ENCODE measurements at places on chromosomes 13 and 19.

- DNase-seq: no peak
Measured at GRCh38 chr13:32722340-32722739, 136.1 kb downstream of the PDS5B start.

DNA sequence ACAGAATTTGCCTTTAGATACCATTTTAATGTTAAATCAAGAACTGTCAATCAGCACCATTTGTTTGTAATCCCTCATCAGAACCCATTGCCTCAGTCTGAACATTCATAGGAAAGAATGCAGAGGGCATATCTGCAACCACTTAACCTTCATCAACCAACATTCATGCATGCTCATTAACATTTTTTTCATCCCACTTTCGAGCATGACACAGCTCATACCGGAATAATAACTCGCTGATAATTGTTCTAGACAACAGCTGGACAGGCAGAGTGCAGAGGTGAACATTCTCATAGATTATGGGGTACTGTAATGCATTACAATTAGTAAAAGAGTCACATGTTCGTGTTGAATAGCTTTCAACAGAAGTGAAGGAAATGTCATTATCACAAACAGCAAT is 216.8 kb downstream of the DIAPH3 start:
- no peak for DNase-seq

- no peak for DNase-seq
Measured at GRCh38 chr19:4580961-4581665, 21.6 kb upstream of the SEMA6B start.

- no peak for DNase-seq
Measured at GRCh38 chr19:47107202-47107952, 6.2 kb downstream of the ZC3H4 start.

- DNase-seq: no peak
Measured at GRCh38 chr19:5988517-5989387, 10.8 kb upstream of the RANBP3 start.

GRCh38 chr19:55261671-55262126 is 2.9 kb upstream of the PPP6R1 start:
- DNase-seq: peak; percentile 37

GRCh38 chr19:6988257-6988656 is 33.0 kb downstream of the MBD3L2B start:
- DNase-seq: no peak

GRCh38 chr13:27621116-27621365 is 651 bp upstream of the POLR1D start:
- DNase-seq: no peak

DNA sequence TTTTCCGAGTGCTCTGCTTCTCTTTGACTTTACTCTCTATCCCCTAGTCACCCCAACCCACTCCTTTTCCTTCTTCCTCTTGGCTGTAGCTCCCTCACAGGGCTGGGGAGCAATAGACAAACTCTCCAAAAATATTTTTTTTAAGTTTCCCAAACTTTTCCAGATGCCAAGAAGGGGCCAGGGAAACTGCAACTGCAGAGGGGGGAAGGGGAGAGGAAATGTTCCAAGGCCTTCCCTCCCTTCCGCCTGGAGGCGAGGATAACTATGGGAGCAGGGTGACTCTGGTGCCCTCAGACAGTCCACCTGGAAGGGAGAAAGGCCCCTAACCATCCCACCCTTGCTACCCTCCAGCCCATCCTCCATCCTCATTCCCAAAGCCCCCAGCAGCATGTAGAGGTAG is 49.4 kb downstream of the LYL1 start:
- no peak for DNase-seq

DNA sequence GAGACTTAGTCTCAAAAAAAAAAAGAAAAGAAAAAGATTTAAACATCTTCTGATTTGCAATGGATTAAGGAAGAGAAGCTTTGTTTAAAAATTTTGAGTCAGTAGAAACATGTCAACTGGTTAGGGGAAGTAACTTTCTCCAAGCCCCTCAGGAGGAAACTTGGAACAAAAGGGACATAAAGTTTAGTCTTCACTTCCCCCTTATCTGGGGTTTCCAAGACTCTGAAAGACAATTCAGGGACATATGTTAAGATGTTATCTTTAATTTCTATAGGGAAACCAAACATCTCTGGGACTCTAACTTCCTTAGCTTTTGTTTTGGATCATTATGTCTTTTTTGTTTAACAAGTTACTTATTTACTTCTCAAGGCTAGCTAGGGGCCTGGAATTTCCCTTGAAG is 20.1 kb upstream of the MRI1 start:
- DNase-seq: no peak
